B cell (primary cell): ENCODE measurements at places on chromosomes 1 and 21.

DNA sequence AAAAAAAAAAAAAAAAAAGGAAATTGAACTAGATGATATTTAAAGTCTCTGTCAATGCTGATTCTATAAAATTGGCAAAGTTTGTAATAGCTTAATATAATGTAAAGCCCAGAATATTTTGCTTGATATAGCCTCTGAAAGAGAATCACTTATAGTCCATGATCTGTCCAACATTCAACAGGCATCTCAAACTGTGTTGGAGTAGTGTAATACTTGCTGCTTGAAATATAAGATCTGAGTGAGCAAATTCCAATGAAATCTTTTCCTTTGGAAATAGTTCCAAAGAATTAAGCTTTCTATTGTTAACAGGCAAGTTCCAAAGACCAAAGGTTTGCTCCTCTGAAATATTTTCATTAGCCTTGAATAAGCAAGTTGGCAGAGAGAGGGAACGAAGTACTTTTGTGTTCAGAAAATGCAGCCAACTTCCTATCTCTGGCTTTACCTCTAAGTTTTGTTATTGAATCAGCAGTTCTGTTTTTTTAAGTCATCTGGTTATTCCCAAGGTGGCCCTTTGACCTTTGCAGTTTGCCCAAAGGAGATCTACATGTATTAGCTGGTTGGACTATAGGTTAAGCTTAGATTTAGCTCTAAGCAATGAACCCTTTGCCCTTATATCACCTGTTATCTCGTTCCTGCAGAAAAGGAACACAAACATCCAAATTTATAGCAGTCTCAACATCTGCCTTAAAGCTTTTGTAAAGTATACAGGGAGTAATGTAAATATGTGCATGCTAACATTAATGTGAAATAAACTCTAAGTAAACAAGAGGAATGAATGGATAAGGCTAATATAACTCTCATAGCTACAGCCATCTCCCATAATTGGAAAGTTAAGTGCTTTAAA, 24.4 kb upstream of the CEP350 start:
- DNase-seq = no peak

GRCh38 chr1:205484985-205485967, 19.2 kb upstream of the CDK18 start:
- DNase-seq = peak; percentile 85

- DNase-seq = peak; percentile 53
Measured at GRCh38 chr21:43611598-43612369, 47.5 kb downstream of the HSF2BP start.

GRCh38 chr1:24309762-24310485, 9.2 kb upstream of the GRHL3 start:
- DNase-seq = no peak

DNA sequence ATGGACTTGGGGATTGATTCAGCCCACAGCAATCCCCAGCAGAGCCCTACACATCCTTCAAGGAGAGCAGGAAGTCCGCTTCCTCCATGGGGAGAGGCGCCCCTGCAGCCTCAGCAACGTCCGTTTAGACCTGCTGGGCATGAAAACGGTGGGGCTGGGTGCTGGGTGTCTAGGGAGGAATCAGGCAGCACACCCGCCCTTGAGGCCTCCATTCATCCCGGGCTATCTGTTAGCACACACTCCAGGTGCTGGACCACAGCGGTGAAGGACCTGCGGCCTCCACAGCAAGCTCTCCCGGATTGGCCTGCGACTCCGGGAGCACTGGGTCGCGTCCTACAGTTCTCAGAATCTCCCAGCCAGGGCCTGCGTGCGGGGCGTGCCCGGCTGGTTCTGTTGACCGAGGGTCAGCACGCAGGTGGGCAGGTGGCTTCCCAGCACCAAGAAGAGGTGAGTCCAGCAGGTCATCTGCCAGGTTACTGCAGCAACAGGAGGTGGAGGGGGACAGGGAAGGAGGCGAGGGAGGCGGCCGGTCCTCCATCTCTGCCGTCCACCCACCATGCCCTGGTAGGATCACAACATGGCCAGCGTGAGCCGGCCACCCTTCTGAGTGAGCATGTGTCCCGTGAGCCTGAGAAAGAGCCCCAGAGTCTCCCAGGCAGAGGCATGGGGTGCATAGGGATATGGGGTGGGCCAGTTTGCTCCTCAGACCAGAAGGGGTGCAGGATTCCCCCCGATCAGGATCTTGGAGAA, 96.6 kb downstream of the RIPK4 start:
- DNase-seq = no peak

DNA sequence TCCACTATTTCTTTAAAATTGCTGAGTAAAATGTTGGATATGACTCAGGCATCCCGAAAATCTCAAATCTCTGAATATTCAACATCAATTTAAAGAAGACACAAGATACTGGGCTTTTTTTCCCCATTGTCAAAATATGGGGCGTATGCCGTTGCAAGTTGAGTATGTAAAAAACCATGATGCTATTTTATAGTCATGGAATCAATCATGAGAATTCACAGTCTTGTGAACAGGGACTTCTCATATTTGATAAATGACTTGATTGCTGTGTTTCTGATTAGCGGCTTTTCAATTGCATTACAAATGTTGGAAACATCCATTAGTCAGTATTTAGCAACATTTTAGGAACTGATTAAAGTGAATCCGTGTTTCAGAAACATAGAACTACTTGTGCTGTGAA, 45.3 kb downstream of the SETD4 start:
- DNase-seq = no peak

GRCh38 chr21:38409907-38410306, 88.4 kb downstream of the ERG start:
- no peak for DNase-seq

DNA sequence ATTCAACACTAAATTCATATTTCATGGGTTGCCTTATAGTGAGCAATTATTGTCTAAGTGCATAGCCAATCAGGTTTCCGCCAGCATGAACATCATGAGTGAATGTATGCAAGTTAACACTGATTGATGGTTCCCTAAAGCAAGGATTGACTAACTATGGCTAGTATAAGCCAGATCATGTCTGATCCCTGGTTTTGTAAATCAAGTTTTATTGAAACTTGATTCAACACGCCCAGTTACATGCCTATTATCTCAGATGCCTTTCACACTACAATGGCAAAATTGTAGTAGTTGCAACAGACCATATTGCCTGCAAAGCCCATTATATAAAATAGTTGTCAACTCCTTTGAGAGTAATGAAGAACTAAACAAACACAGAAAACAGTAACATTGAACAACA, 1127.4 kb downstream of the NCAM2 start:
- no peak for DNase-seq
